Ureter (tissue), 1 donor: ENCODE measurements at places on chromosomes 7 and 10. TPM values are rescaled to one million over a fixed set of nuclear protein-coding genes. Genes with fewer than 3 reads are reported as not detected.
A peak's percentile ranks its signal among the peaks of the same experiment; 100 is the strongest.

- no peak for DNase-seq
Observed at GRCh38 chr7:155510975-155511701, 35.2 kb downstream of the CNPY1 start.

GRCh38 chr10:69091143-69091651 is 3.3 kb downstream of the SRGN start:
- no peak for DNase-seq

GRCh38 chr10:133534417-133534816 is 7.3 kb downstream of the CYP2E1 start:
- no peak for DNase-seq

GRCh38 chr10:101006593-101007098 is 7.0 kb downstream of the LZTS2 start:
- no peak for DNase-seq

GRCh38 chr7:140327261-140327661 is 71.1 kb downstream of the SLC37A3 start:
- no peak for DNase-seq

- no peak for DNase-seq
Observed at GRCh38 chr7:23654508-23654907, 25.5 kb upstream of the FAM221A start.

DNA sequence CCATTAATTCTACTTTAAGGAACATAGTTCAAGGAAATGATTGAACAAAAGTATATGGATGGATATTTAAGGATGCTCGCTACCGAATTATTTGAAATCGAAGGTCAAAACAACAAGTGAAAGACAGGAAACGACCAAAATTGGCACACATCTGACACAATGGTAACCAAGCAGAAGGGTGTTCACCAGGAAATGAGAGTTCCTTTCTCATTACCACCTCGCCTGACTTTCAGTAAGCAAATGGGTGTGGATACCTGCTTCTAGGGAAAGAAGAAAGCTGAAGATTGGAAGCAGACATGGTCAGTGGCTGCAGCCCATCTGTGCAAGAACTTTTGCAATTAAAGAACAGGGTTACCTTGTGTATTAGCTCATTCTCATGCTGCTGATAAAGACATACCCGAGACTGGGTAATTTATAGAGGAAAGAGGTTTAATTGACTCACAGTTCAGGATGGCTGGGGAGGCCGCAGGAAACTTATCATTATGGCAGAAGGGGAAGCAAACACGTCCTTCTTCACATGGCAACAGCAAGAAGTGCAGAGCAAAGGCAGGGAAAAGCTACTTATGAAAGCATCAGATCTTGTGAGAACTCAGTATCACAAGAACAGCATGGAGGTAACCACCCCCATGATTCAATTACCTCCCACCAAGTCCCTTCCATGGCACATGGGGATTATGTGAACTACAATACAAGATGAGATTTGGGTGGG is 6.2 kb upstream of the TMEM273 start:
- no peak for DNase-seq

DNA sequence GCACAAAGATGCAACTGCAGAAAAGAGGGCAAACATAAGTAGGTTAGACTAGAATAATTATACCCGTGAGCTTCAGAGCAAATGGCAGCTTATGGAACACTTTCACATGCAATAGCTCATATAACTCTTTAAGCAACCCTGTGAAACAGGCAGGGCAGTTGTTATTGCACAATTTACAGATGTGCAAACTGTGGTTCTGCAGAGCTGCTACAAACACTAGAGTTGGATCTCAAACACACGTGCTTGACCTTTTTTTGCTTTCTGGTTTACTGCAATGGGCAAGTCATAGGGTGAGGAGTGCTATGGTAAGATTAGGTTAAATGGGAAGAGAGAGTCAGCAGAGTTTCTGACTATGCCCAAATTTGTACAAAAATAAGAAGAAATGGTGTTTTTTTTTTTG is 610.8 kb downstream of the GATA3 start:
- DNase-seq, result no peak

DNA sequence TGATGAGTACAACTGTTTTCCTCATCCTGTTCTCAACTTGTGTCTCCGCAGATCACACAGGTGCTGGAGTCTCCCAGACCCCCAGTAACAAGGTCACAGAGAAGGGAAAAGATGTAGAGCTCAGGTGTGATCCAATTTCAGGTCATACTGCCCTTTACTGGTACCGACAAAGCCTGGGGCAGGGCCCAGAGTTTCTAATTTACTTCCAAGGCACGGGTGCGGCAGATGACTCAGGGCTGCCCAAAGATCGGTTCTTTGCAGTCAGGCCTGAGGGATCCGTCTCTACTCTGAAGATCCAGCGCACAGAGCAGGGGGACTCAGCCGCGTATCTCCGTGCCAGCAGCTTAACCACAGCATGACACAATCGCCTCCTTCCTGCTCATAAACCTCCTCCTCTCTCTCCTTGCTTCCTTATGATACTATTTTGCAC is 126.7 kb upstream of the PRSS58 start:
- DNase-seq, result no peak

- DNase-seq, result no peak
Observed at GRCh38 chr7:146096994-146097393, 19.6 kb upstream of the CNTNAP2 start.

DNA sequence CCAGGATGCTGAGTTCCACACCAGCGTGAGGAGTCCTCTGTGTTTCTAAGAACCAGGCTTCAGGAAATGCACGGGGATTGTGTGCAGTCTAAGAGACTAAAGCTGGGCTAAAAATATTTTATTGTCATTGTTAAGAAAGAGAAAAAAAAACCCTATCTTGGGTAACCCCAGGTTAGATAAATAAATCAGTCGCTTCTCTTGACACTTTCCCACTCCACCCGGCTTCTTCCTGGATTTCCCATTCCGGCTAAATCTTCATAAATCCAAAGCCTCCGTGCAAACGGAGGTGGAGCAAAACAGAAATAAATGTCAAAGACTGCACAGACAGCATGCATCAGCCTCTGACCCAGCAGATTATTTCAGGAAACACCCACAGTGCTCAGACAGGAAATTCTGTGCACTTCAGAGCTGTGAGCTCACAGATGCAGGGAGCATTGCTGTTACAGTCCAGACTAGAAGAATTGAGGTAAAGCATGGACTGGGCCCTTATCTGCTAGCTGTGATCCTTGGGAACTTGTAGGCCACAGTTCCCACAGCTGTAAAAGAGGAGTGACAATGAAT is 44.8 kb upstream of the GRID1 start:
- DNase-seq, result peak; percentile 51

- no peak for DNase-seq
Observed at GRCh38 chr7:118870187-118870586, 645.7 kb downstream of the ANKRD7 start.

DNA sequence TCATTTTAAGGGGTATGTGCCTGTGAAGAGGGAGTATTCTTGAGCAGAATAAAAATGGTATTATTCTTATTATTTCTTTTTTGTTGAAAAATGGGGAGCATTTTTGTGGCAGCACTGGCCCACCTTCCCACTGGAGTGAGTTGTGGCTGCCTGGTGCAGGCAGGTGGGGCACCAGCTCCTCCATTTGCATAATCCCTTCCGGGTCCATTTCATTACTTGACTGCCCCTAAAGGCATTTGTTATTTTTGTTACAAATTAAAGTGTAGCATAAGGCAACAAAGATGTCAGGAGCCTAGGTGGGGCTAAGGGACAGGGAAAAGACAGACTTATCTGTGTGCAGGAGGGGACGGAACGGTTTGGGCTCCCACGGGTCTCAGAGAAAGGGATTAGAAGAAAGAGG is 26.8 kb downstream of the GOLGA7B start:
- DNase-seq, result no peak

DNA sequence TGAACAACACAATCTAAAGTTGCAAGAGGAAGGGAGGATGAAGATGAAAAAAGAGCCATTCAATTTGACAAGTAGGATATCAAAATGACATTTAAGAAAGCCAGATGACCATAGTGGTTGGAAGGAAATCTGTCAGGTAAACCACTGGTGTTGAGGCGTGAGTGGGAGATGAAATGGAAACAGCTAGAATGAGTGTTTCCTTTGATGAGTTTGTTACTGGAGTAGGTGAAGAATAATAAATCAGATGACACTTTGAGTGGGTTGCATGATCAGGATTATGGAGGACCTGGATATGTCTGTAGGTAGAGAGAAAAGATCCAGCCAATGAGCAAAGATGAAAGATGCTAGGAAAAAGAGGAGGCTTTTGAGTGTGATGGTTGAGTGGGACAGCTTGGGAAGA is 33.1 kb downstream of the AKR1B1 start:
- DNase-seq, result no peak

DNA sequence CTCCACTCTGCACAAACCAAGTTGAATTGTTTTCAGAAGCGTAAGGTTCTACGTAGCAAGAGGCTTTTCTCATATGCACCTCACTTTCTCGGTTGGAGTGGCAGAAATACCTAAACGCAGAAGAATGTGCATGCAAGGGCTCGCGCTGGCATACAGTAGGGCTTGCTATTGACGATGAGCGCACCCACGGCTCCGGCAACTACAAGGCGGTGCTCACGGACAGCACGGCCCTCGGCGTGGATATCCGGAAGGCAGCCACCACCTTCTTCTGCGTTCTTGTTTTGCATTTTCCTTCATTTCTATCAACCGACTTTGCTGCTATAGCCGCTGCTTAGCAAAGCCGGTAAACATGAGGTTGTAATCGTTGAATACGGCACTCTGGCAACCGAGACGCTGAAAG is 51.1 kb upstream of the UBE3C start:
- no peak for DNase-seq

DNA sequence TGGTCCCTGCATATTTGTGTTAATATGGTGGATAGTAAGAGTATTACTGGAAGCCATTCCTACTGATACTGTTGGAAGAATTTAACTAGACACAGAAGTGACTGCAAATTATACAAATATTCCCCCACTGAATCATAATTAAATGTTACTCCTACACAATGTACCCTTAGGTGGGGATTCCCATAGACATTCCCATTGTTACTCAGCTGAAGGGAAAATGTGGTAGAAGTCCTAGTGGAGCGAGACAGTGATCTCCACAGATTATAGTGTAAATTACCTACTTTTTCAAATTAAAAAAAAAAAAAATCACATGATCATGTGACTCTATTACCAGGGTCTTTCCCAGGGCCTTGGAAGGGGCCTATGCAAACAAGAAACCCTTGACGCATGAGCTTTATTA is 611.8 kb downstream of the LRMDA start:
- no peak for DNase-seq

- no peak for DNase-seq
Observed at GRCh38 chr7:140684066-140684950, 11.6 kb downstream of the ADCK2 start.

- DNase-seq, result no peak
Observed at GRCh38 chr10:118173296-118173695, 126.6 kb upstream of the RAB11FIP2 start.

DNA sequence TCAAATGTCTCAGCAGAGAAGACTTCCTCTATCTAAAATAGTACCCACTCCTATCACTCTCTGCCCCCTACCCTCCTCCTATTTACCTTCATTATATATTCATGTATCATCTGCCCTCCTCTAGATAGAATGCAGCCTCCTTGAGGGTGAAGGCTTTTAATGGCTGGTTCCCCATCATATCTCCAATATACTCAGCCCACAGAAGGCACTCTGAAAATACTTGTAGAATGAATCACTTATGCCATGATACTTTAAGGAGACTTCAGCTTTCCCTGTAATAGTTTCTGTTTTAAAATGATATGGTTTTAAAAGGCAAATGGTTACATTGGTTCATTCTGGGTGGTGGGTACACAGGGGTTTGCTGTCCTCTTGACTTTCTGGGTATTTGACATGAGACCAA is 25.3 kb downstream of the GFRA1 start:
- DNase-seq, result no peak

GRCh38 chr10:133309720-133310398 is 1.1 kb downstream of the ZNF511 start:
- DNase-seq, result no peak

MYOF gene
- 339 TPM for total RNA-seq

EVX1 gene
- 5.6 TPM for total RNA-seq

TET1 gene
- total RNA-seq, result 4.8 TPM

GPR15LG gene
- total RNA-seq, result 29.2 TPM

NOC3L gene
- total RNA-seq, result 27.9 TPM

AKR1E2 gene
- 10.3 TPM for total RNA-seq

ANKRD61 gene
- not detected for total RNA-seq

RARRES2 gene
- total RNA-seq, result 91.0 TPM

TEX36 gene
- not detected for total RNA-seq
